Occipital lobe (tissue), 3 donors: ENCODE measurements at places on chromosomes 1 and 21.

GRCh38 chr21:37087188-37087587 is 14.1 kb downstream of the TTC3 start:
- no peak for DNase-seq

DNA sequence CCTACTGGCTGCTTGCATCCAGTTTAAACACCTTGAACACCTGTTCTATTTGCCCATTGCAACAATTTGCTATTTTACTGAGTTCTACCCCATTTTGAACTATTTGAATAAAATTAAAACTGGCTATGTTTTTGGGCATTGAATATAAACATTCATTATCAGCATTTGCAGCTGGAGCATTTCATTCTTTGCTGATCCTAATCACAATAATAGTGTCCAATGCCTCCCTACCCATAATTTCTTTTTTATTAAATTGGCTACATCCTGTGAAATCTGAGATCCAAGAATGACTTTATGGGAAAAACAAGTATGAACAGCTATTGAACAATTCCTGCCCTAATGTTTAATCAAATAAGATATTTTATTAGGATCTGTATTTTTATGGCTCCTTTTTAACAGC is 447.9 kb downstream of the PLA2G4A start:
- DNase-seq: no peak

- no peak for DNase-seq
Measured at GRCh38 chr1:8283058-8283884, 34.6 kb upstream of the SLC45A1 start.

DNA sequence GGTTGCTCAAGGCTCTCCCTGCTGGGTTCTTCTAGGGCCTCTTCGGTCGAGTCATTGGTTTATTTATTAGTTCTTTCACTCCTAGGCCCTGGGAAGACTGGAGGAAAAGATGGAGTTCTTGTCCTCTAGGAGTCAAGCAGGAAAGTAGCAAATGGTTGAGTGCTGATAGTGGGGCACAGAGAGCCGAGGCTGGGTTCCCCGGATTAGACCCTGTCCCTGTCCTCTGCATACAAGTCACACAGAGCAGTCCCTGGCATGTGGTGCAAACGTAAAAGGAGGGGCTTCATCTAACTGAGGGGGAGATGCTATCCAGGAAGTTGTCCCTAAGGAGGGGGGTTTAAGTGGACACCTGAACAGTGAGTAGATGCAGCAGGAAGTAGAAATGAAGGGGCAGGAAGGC is 19.2 kb upstream of the KCNE2 start:
- no peak for DNase-seq

DNA sequence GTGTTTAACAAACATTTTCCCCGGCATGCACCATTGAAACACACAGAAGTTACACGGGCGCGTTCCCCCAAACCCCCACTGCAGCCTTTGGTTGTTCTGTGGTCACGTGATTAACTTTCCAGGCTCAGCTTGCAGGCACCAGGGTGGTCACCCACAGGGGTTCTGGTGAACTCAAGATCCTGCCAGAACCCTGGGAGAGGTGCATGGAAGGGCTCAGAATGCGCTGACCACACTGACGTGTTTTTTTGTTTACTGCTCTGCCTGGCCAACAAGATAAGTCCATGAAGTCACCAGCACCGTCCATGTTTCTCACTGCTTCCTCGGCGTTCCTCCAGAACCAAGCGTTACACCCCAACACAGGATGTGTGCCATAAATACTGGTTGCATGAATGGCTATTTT is 229.5 kb upstream of the VAMP3 start:
- DNase-seq: no peak

DNA sequence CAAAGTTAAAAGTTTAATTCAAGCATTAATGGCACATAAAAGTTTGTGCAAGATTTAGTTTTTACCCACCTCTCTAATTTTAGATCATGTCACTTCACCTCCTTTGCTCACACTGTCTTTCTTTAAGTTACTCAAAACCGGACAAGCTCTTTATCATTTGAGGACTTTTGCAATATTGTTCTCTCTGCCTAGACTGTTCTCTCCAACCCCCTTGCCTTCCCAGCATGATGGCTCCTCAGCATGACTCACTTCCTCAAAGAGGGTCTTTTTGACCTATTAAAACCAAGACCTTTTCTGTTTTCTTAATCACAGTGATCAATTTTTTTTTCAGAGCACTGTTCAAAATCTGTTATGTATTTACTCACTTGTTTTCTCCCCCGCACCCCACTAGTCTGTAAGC is 61.3 kb downstream of the XKR8 start:
- DNase-seq: no peak

GRCh38 chr1:187244623-187245022 is 415.9 kb downstream of the PLA2G4A start:
- DNase-seq: no peak

GRCh38 chr1:10744654-10745238 is 51.7 kb downstream of the CASZ1 start:
- DNase-seq: no peak

DNA sequence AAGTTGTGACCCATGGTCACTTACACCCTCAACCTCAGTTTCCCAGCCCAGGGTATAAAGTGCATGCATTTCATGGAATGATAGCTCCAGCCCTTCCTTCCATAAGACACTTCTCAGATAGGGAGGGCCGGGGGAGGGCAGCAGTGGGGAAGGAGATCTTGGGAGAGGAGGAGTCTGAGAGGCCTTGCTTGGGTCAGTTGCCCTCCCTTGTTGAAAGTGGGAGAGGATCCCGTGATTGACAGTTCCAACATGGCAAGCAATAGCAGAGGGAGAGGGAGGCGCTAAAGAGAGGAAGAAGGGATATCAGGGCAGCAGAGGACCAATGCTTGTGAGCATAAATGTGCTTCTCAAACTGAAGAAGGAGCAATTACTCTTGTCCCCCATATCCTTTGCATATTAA is 244.4 kb downstream of the CHRM3 start:
- no peak for DNase-seq

DNA sequence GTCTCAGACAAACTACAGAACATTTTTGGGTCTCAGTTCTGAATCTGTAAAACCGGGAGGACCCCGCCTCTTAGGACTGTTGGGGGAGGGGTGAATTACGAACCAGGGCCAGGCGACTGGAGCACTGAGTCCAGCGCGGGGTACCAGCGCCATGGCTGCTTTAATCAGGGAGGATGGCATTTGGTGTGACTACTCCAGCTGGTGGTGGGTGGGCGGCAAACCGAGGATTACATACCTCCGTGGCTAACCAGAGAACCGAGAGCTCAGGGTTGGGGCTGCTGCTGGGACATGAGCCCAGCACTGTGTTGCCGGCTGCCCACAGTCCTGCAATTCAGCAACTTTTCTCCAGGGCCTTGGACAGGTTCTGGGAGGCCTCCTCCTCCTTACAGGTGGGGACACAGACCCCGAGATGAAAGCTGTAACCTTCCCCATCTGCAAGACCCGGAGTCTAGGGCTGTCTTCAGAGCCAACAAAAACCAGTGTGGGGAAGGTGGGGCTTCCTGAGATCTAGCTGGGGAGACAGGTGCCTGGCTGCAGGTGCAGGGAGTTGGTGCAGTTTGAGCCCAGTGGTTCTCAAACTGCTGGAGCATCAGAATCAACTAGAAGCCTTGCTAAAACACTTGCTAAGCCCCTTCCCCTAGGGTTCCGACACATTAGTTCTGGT is 273.5 kb downstream of the FOXD2 start:
- DNase-seq: no peak

GRCh38 chr1:38919130-38919529 is 22.5 kb downstream of the RHBDL2 start:
- DNase-seq: peak; percentile 41

GRCh38 chr21:28177124-28177523 is 815.6 kb downstream of the LTN1 start:
- DNase-seq: no peak

DNA sequence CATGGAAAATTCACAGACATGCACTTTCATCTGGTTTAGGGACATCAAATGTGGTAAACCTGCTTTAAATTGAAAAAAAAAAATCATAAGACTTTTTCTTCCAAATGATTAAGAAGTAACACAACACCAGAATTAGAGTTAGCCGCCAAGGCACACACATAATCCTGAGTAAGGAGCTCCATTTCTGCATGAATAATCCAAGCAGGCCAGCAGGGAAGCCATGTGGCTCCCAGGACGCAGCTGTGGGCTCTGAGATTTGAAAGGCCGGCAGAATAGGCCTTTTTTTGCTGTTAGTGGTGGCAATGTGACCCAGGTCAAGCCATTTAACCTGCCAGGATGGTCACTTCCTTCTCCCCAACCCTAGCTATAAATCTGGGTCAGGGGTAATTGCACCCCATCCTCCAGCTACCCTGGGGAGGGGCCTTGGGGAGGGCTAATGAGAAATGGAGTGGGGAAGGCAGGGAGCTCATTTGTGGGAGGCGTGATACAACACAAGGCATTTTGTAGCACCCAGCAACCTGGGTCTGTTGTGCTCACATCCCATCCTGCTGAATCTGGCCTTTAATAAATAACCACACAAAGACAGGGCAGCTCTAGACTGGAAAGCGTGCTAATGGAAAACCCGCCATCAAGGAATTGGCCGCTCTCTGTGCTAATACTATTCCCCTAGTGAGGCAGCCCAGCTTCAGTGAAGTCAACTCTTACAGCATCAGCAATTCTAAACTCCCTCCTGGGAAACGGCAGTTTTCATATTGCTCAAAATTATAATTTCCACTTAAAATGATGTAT is 178.5 kb downstream of the RHOU start:
- DNase-seq: no peak

DNA sequence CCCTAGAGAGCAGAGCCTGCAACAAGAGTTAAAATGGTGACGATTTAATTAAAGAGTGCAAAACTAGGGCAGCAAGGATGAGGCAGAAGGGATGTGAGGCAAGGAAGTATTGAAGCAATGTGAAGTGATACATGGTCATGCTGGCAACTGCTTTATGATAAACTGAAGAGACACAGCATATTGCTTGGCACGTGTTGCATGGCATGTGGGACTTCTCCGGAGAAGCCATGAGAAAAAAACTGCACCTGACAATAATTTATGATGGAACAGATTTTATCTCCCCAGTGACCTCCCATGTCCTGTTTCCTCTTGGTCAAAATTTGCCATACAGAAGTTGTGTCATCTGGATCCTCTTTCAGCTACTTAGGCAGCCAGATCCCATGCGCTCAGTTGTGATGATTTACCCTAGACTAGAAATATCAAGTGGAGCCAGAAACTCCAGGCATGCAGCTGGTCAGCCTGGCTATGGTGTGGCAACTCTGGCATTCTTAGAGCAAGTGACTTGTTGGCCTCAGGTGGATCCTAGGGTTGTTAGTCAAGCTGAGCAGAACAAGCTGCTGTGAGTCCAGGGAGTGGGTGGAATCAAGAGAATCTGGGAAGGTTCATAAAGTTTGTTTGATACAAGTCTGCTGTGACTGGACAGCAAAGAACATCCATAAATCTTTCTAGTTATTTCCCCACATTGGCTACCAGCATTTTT is 611.4 kb upstream of the USP24 start:
- DNase-seq: no peak

GRCh38 chr1:151344291-151344690 is 2.8 kb downstream of the RFX5 start:
- DNase-seq: no peak

- no peak for DNase-seq
Measured at GRCh38 chr1:203034422-203035110, 8.3 kb downstream of the PPFIA4 start.
